ENCODE measurements at places on chromosomes 2 and 18.

DNA sequence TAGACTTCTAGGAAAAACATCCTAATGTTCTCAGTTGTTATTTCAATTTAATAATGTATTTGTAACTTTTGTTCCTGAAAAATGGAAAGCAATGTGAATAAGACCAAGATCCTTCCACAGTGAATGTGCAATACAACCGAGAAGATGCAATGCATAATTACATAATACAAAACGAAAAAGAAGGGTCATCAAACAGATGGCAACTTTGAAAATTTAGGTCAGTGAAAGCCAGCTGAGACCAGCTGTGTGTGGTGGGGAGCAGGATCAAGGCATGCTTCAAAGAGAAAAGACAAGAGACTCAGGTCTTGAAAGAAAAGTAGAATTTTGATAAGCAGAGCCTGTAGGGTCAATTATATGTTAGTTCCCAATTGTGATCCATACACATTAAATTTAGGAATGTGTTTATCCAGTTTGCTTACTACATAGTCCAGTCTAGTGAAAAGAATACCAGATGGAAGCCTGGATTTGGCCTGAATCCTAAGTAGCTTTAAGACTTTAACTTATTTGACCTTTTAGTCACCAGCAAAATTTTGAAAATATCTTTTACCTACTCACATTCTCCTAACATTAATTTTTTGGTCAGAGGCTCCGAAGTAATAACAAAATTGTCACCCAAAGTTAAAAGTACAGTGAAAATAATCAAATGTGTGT is 93.7 kb downstream of the COBLL1 start:
- DNase-seq: no peak

DNA sequence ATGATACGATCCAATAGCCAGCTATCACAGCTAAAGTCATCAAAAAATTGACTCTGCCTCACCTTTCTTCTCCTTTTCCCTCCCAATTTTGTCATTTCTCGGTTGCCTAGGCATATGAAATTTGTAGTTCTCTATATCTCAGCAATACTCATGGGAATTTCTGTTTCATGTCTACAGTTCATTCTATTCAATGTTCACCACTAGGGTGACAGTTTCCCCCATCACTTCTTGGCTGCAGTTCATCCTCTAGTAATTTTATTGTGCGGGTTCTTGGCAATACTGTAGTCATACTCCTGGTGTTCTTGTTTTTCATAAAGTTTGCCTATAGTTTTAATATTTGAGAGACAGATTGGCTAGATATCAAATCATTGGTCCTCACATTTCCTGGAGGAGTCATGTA is 872.2 kb upstream of the ID2 start:
- DNase-seq: no peak

GRCh38 chr2:131093696-131094462 is 619 bp upstream of the FAM168B start:
- peak; percentile 81 for DNase-seq

DNA sequence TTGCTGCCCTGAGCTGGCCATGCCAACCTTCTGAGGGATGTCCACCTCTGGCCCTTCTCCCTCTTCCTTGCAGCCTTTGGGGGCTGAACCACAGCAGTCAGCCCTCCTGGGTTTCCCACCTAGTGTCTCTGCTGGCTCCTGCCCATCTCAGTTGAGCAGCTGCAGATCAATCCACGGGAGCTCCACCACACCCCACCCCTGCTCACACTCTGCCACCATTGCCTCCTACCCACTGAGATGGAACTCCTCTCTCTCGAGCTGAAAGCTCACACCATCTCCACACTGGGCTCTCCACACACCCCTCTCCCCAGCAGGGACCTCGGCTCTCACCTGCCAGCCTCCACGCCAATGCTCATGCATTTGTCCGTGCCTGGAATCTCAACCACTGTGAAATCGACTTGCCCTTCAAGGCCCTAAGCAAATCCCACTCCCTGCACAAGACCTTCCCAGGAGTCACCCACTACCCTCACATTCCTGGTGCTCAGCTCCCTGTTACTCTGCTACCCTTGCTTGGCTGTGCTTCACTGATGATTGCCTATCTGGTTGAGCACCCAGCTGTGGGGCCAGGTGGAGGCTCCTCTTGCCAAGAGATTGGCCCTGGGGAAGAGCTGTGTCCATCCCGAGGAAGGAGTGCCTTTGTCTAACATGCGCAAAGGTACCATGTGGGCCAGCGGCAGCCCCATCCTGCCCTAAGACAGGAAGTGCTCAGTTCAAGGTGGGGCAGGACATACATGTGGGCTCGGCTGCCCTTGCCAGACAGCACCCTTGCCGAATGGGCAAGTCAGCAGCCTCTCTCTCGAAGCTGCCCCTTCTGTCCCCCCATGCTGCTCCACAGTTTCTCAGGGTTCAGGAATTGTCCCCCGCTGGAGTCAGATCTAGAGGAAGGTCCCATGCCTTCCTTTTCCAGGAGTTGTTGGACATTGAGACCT is 208.7 kb downstream of the CYP26B1 start:
- no peak for DNase-seq

DNA sequence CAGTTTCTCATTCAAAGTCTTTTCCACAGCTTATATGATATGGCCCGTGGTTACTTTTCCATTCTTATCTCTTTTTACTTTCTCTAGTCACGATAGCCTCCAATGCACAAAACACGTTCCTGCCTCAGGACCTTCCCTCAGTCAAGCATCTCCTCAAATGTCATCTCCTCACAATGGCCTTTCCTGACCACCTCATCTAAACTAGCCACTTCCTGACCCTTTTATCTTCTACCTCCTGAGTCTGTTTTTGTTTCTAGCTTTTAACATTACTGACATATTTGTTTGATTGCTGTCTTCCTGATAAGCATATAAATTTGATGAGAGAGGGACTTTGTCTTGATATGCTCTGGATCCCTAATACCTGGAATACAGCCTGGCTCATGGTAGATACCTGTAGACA is 7.6 kb downstream of the PGAP1 start:
- DNase-seq: no peak

DNA sequence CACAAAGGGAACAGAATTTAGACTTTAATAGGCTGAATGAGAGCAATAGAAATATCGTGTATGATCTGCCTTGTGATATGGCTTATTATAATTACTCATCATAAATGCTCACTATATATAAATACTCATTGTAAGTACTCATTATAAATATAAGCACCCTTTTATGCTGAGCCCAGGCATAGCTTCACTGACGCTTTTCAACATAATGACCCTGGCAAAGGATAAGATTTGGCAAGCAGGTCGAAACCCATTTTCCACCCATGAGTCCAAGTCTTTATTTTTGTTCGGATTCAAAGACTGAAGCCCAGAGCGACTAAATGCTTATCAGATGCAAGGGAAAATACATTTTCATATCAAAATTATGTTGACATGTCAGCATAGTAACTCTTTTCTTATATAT is 500.4 kb downstream of the SLC4A3 start:
- no peak for DNase-seq

GRCh38 chr18:27695052-27695451 is 481.9 kb downstream of the CDH2 start:
- no peak for DNase-seq

DNA sequence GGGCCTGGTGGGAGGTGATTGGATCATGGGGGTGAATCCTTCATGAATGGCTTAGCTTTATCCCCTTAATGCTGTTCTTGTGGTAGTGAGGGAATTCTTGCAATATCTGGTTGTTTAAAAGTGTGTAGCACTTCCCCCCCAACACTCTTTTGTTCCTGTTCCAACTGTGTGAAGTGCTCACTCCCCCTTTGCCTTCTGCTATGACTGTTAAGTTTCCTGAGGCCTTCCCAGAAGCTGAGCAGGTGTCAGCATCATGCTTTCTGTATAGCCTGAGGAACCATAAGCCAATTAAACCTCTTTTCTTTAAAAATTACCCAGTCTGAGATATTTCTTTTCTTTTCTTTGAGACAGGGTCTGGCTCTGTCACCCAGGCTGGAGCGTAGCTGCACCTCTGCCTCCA is 139.4 kb downstream of the RNF152 start:
- DNase-seq: no peak

GRCh38 chr2:176473177-176473576 is 203.9 kb downstream of the MTX2 start:
- DNase-seq: peak; percentile 72

DNA sequence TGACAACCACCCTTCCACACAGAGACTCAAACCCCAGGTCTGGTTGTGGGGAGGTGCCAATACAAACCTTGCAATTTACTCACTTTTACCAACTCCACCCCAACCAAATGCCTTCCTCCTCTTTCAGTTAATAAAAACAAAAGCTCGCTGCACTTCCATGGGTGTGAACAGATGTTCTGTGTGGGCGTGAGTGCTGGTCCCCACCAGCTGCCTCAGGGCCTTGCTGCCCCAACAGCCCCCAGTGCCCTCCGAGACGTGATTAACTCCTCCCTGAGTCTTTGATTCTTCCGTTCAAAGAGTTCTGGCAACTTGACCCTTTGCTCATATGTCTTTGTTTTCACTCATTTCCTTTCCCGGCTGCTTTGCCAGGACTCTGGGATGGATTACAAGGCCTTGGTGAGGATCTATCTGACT is 258.9 kb upstream of the CXCR4 start:
- no peak for DNase-seq

DNA sequence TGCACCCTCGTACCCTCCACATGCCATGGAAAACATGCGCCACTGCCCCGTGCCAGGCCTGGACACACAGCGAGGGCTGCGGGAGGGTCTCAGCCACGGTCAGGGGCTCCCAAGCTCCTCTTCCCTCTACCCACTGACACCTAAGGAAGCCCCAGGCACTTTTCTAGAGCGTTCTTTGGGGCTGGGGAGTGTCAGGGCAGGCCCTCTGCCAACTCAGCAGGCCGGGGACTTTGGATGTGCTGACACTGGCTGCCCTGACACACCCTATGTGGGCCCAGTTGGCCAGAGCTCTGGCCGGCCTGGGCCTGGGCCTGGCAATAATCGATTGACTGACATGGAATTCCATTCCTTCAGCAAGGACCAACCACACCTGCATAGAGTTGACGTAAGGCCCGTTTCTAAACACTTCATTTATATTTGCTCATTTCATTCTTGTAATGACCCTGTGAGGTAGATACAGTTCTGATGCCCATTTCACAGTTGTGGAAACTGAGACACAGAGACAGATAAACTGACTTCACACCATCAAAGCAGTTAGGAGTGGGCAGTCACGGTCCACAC is 70.5 kb downstream of the ZFP36L2 start:
- no peak for DNase-seq

GRCh38 chr18:63757541-63757940 is 17.7 kb upstream of the SERPINB7 start:
- no peak for DNase-seq

GRCh38 chr2:232871418-232871834 is 1.4 kb downstream of the SNORC start:
- DNase-seq: no peak

GRCh38 chr2:101781791-101782426 is 84.4 kb downstream of the MAP4K4 start:
- no peak for DNase-seq

DNA sequence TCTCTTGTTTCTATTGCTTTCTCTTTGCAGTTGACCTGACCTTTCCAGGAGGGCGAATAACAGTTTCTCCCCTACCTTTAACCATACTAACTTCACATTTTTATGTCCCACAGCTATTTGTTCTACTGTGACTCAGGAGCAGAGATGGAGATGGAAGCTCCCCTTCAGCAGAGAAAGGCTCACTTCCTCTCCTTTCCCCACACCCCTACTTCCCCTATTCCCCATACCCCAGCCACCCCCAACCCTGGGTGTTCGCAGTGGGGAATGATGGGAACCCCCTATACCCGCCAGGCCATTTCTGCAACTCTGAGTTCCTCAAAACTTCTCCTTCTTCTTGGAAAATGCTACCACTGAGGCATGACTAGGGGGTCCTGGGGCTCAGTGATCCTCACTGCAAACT is 285.4 kb upstream of the MGAT5 start:
- DNase-seq: no peak

- no peak for DNase-seq
Observed at GRCh38 chr2:1614564-1614963, 129.8 kb downstream of the PXDN start.

DNA sequence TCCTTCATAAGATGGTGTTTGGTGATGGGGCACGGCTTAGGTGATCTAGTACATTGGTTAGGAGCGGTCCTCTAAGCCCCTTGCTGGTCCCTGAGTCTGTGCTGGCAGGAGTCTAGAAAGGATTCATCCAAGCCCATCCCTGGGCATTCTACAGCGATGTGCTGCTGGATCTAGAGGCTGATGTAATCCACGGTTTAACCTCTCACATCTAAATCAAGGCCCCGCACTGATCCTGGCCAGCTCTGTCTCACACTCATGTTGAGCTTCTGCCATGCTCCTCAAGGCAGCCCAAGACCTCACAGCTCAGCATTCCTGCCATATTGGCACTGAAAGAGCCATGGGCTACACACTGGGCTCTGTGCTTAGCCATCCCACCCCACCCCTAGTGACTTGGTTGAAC is 664.8 kb downstream of the STK39 start:
- DNase-seq: no peak

GRCh38 chr2:3777966-3778365 is 74.6 kb downstream of the DCDC2C start:
- DNase-seq: no peak
